Progenitor cell of endocrine pancreas (in vitro differentiated cells): ENCODE measurements at places on chromosomes 7 and 10. TPM values are rescaled to one million over a fixed set of nuclear protein-coding genes. Genes with fewer than 3 reads are reported as not detected.

GRCh38 chr7:108234281-108234680, 104.1 kb upstream of the LAMB4 start:
- no peak overlapping the region for H3K27ac ChIP-seq
- H3K4me3 ChIP-seq = no peak overlapping the region
- peaks cover 41% of the 10 kb centered on the region for H3K4me1 ChIP-seq

DNA sequence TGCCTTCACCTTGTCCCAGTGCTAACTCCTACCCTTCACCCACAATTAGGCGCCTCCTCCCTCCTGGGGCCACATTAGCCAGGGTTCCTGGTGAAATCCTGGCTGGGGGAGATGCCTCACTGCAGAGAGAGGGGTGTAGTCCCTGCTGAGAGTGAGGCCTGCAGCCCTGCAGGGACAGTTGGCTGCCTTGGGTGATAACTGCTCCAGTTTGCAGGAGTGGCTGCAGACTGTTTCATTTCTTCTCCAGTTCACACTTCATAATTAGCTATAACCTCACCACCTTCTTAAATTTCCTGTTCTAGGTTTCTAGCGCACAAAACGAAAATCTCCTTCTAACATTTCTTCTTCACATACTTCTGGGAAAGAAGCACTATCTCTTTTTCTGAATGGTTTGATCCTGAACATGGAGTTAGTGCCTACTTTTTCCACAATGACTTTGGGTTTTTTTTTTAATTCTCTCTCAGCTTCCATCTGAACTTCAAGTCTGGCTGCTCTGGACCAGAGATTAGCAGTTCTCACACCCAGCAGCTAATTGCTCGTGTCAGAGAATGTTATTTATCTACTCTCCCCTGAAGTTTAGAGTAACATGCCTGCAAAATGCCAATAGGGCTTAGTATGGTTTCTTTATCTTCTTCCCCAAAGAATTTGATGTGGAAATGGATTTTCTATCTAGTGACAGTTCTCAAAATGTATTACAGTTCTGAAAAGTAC, 15.5 kb upstream of the JAZF1 start:
- peaks cover 29% of the 10 kb centered on the region for H3K27me3 ChIP-seq
- H3K36me3 ChIP-seq = no peaks in the 10 kb centered on the region
- DNase-seq = no peak
- H3K27ac ChIP-seq = no peak overlapping the region
- no peaks in the 10 kb centered on the region for H3K4me1 ChIP-seq
- H3K4me3 ChIP-seq = no peak overlapping the region

- DNase-seq = no peak
- no peak overlapping the region for H3K4me3 ChIP-seq
- no peak overlapping the region for H3K27ac ChIP-seq
- no peaks in the 10 kb centered on the region for H3K4me1 ChIP-seq
- peaks cover 4% of the 10 kb centered on the region for H3K36me3 ChIP-seq
Measured at GRCh38 chr7:66694286-66694685, 46.2 kb upstream of the RABGEF1 start.

DNA sequence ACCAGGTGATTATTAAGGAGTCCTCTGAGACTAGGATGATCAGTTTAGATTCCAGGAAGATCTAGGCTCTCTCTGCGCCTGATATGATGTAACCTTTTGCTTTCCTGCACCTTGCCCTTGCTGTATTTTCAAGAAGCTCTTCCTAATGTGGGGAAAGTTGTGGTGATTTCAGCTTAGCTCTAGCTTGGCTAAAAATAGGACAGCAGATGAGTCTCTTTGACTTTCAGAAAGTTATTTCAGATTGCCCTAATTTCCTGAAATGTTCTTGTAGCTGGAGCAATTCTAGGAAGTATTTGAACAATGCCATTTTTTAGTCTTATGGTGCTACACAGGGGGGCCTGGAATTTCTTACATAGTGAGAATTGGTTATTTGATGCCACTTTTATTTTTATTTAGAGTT, 3.8 kb downstream of the LCOR start:
- peaks cover 28% of the 10 kb centered on the region for H3K4me1 ChIP-seq
- DNase-seq = no peak
- H3K4me3 ChIP-seq = peak overlapping the region; percentile 23
- H3K27ac ChIP-seq = peak overlapping the region; percentile 85

DNA sequence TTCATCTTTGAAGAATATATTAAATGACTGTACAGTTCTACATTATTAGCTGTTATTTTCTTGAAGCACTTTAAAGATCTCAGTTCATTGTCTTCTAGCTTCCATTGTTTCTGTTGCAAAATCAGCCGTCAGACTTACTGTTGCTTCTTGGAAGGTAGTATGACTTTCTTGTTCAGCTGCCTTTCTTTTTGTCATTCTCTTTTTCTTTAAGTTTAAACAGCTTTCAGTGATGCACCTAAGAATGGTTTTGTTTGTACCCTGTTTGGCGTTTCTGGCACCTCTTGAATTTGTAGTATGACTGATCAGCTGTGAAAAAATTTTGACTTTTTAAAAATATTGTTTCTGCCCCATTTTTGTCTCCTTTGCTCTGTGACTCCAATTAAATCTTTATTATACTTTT, 9.3 kb downstream of the MKLN1 start:
- H3K27me3 ChIP-seq = no peaks in the 10 kb centered on the region
- DNase-seq = no peak
- no peak overlapping the region for H3K4me3 ChIP-seq
- H3K36me3 ChIP-seq = peaks cover 27% of the 10 kb centered on the region
- no peaks in the 10 kb centered on the region for H3K4me1 ChIP-seq

- no peaks in the 10 kb centered on the region for H3K36me3 ChIP-seq
- no peak for DNase-seq
- H3K4me1 ChIP-seq = no peaks in the 10 kb centered on the region
- H3K27me3 ChIP-seq = peaks cover 42% of the 10 kb centered on the region
- no peak overlapping the region for H3K4me3 ChIP-seq
- H3K27ac ChIP-seq = no peak overlapping the region
Measured at GRCh38 chr10:23643111-23643780, 204.4 kb downstream of the OTUD1 start.

DNA sequence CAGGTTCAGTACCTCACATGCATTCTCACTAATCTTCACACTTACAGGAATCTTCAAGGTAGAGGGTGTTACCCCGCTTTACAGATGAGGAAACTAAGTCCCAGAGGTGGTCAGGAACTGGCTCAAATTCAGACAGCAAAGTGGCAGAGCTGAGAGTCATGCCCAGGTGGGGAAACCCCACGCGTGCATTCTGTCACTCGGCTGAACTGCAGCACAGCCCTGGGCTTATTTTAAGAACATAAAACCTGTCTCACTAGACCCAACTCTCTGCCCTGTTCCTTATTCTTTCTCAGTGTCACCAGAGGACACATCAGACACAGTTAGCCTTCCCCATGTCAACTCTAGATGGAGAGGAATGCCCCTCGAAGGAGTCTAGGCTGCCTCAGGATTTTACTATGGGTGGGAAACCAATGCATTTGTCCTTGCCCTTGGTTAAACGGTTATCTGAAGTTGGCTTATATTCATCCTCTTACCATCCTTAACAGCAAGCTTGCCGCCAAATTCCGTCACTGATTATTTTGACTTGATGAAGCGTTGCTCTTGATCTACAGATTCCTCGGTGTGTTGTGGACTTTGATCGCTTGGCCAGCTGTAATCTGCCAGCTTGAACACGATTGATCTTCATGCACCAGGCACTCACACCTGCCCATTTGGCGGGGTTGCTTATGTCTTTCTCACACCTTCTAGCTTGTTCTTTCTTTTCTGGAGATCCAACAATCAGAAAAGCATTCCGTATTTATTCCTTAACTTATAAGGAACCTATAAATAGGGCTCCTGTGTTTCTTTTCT, 627.9 kb downstream of the SDK1 start:
- peaks cover 31% of the 10 kb centered on the region for H3K4me1 ChIP-seq
- peak overlapping the region; percentile 8 for H3K4me3 ChIP-seq
- H3K27me3 ChIP-seq = no peaks in the 10 kb centered on the region

- H3K27me3 ChIP-seq = no peaks in the 10 kb centered on the region
- peaks cover 11% of the 10 kb centered on the region for H3K4me1 ChIP-seq
- no peak overlapping the region for H3K4me3 ChIP-seq
- no peaks in the 10 kb centered on the region for H3K36me3 ChIP-seq
Measured at GRCh38 chr10:21130108-21130507, 233.0 kb upstream of the NEBL start.

DNA sequence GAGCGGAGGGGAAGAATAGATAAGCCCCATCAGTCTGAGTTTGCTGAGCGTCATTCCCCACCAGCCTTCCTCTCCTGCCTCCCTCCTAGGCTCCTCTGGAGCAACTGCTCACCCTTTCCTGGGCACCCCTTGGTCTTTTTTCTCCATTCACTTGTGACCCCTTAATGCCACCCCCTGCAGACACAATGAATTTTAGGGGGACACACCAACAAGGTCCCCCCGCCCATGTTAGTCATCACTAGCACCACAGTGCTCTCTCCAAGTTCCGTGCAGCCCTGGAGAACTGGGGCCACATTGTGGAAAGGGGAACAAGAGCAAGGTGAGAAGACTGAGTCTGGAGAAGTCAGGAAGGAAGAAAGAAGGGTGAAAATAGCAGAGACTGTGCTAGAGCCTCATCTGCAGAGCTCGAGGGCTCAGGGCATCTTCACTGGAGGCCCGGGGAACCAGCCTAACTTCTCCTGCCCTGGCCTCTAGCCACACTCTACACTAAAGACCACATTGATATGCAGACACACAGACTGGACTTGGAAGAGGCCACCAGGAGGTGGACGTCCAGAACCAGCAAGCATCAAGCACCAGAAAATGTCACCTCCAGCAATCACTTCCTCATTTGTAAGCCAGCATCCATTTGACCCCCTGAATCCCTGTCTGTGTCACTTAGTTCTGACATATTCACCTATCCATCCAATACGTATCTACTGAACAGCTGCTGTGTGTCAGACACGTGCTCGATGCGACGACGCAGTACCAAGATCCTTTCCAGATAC, 17.5 kb downstream of the RGR start:
- H3K4me1 ChIP-seq = peaks cover under 1% of the 10 kb centered on the region
- H3K27me3 ChIP-seq = peaks cover 30% of the 10 kb centered on the region
- no peak overlapping the region for H3K4me3 ChIP-seq
- no peaks in the 10 kb centered on the region for H3K36me3 ChIP-seq

DNA sequence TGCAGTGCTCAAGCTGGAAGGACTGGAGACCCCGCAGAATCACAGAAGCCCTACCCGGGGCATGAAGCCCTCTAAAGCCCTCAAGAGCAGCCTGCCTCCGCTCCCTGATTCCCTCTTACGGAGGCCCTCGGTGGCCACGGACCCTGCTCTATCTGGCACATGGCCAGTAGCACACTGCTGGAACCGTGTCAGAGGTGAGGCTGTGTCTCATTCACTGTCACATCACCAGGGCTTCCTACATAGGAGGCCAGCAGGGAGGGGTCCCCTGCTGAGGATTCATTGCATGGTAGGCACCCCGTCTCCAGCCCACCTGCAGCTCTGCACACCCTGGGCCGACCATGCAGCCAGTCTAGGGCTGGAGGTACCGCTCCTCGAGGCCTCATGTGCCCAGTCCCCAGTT, 259.2 kb downstream of the TNS3 start:
- H3K27ac ChIP-seq = peak overlapping the region; percentile 20
- peaks cover 35% of the 10 kb centered on the region for H3K36me3 ChIP-seq
- H3K4me3 ChIP-seq = no peak overlapping the region
- DNase-seq = no peak
- H3K4me1 ChIP-seq = peaks cover 20% of the 10 kb centered on the region

GRCh38 chr7:109109558-109109957, 539.9 kb downstream of the DNAJB9 start:
- no peak overlapping the region for H3K4me3 ChIP-seq
- H3K27ac ChIP-seq = no peak overlapping the region
- no peaks in the 10 kb centered on the region for H3K36me3 ChIP-seq
- H3K27me3 ChIP-seq = no peaks in the 10 kb centered on the region
- peaks cover 9% of the 10 kb centered on the region for H3K4me1 ChIP-seq
- no peak for DNase-seq

DNA sequence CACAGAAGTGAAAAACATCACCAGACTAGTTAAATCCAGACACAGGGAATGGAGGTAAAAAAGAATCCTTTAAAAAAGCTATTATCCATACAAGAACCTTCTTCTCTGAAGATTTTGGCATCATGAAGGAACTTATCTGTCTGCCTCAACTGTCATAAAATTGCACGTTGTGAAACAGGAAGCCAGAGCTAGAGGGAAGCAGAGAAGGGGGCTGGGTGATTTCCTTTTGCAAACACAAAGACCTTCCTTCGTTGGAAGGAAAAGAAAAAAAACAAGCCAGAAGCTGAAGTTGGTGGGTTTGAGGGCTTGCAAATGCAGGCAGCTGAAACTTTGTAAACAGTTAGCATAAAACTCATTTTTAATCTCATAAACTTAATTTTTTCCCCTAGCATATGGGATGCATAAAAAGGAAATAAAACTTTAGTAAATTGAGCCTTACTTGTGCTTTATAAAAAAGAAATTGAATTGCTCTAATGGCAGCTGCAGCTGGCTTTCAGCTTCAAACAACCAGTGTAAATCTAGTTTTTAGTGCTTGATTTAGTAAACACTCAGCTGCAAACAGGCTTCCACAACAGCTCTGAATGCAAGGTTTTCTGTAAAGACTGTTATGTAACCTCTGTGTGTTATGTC, 101.6 kb downstream of the OTUD1 start:
- H3K27me3 ChIP-seq = peaks cover 10% of the 10 kb centered on the region
- no peak for DNase-seq
- H3K4me1 ChIP-seq = no peaks in the 10 kb centered on the region

GRCh38 chr7:130365511-130366441, 14.5 kb upstream of the CPA1 start:
- H3K4me1 ChIP-seq = peaks cover 41% of the 10 kb centered on the region
- no peaks in the 10 kb centered on the region for H3K27me3 ChIP-seq

GRCh38 chr10:12768156-12769100, 233.1 kb downstream of the CCDC3 start:
- H3K4me1 ChIP-seq = peaks cover 1% of the 10 kb centered on the region
- peak overlapping the region; percentile 8 for H3K27ac ChIP-seq
- H3K36me3 ChIP-seq = no peaks in the 10 kb centered on the region
- no peaks in the 10 kb centered on the region for H3K27me3 ChIP-seq
- no peak overlapping the region for H3K4me3 ChIP-seq
- DNase-seq = no peak

GRCh38 chr7:131602994-131603372, 46.6 kb upstream of the PODXL start:
- peaks cover 12% of the 10 kb centered on the region for H3K4me1 ChIP-seq
- no peak overlapping the region for H3K27ac ChIP-seq
- H3K27me3 ChIP-seq = peaks cover 30% of the 10 kb centered on the region
- no peak overlapping the region for H3K4me3 ChIP-seq
- H3K36me3 ChIP-seq = no peaks in the 10 kb centered on the region
- no peak for DNase-seq

GRCh38 chr7:131745390-131746248, 189.2 kb upstream of the PODXL start:
- peaks cover 3% of the 10 kb centered on the region for H3K4me1 ChIP-seq
- peaks cover 21% of the 10 kb centered on the region for H3K27me3 ChIP-seq
- H3K36me3 ChIP-seq = no peaks in the 10 kb centered on the region
- no peak overlapping the region for H3K4me3 ChIP-seq
- H3K27ac ChIP-seq = no peak overlapping the region

GRCh38 chr10:132168571-132169030, 18.1 kb upstream of the DPYSL4 start:
- H3K27me3 ChIP-seq = peaks cover 50% of the 10 kb centered on the region
- no peak overlapping the region for H3K27ac ChIP-seq
- DNase-seq = no peak
- H3K4me3 ChIP-seq = no peak overlapping the region

GRCh38 chr7:33646166-33646565, 259.2 kb upstream of the BMPER start:
- no peak overlapping the region for H3K27ac ChIP-seq
- no peak for DNase-seq
- no peak overlapping the region for H3K4me3 ChIP-seq
- H3K27me3 ChIP-seq = no peaks in the 10 kb centered on the region
- H3K4me1 ChIP-seq = no peaks in the 10 kb centered on the region
- H3K36me3 ChIP-seq = peaks cover 1% of the 10 kb centered on the region

- peaks cover 27% of the 10 kb centered on the region for H3K27me3 ChIP-seq
- no peak overlapping the region for H3K27ac ChIP-seq
- H3K36me3 ChIP-seq = no peaks in the 10 kb centered on the region
Measured at GRCh38 chr7:32216759-32217158, 146.6 kb upstream of the PDE1C start.

CALML5 gene
- total RNA-seq = not detected in 2 replicates

NAT16 gene
- not detected in 2 replicates for total RNA-seq

CPA5 gene
- not detected in 2 replicates for total RNA-seq
